Stimulated activated CD4-positive, alpha-beta T cell treated with anti-CD3 and anti-CD28 coated beads, Interleukin-1b, Interleukin-23, amount 100 ng/mL, for 4 hours (primary cell): ENCODE measurements at places on chromosomes 16 and 17.

GRCh38 chr16:50696575-50697420, 3.4 kb downstream of the NOD2 start:
- DNase-seq: no peak

DNA sequence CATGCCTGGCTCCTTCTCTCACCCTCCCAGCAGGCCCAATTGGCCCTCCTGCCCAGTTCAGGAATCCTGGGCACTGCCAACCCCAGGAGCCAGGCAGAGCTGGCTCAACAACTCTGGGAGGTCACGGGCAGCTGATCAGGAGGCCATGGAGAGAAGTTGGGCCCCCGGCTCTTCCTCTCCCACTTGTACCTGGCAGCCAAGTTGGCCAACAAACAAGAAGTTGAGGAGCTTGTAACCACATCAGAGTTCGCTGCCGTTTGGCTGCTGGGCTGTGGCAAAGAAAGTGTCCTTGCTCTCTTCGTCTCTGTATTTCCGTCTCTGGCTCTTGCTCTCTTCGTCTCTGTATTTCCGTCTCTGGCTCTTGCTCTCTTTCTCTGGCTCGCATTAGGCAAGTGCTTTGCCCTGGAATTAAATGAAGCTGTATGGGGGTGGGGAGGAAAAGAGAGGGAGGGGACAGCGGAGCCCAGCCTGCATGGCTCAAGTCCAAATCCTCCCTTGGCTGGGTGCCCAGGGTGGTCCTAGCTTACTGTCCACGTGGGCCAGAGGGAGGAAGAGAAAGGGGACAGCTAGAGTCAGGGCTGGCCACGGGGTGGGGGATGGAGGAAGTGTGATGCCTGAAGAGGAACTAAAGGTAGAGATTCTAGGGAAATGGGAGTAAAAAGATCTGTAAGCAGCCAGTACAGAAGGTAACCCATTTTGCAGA, 7.8 kb upstream of the TMEM132E start:
- no peak for DNase-seq

GRCh38 chr16:69451166-69451565, 26.7 kb downstream of the CYB5B start:
- no peak for DNase-seq

DNA sequence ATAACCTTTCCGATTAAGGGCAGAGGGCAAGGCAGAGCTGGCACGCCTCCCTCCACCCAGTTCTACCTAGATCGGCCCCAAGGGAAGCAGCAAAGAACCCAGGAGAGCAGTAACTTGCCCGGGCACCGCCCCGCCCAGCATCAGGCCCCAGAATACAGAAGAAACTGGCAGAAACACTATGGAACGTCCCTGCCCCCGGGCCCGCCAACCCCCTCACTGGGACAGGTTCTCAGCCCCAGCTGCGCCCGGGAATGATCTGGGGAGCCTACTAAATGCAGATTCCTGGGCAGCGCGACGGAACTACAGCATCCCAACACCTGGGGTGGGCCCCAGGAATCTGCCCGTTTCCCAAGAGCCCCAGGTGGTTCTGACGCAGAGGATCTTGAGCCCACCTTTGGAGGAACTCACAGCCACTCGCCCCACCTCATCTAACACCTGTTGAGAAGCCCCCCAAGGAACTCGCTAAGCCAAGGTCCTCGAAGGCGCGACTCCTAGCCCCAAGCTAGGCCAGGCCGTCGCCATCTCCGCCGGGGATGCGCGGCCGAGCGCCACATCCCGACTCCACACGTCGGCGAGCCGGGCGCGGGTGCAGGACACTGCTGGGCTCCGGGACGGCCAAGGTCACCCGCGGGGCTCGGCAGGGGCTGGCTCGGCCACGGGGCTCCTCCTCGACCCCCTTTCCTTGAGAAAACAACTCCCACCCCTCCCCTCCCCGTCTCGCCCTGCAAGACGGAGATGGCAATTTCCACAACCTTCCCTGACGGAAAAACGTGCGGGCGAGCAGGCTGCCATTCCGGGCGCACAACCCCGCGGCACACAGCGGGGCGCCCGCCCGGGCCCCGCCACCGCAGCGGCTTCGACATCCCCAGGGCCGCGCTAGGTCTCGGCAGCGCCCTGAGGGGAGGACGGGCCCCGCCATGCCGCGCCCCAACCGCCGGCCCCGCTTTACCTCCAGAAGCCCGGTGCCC, 913 bp downstream of the CDIP1 start:
- peak; percentile 26 for DNase-seq

DNA sequence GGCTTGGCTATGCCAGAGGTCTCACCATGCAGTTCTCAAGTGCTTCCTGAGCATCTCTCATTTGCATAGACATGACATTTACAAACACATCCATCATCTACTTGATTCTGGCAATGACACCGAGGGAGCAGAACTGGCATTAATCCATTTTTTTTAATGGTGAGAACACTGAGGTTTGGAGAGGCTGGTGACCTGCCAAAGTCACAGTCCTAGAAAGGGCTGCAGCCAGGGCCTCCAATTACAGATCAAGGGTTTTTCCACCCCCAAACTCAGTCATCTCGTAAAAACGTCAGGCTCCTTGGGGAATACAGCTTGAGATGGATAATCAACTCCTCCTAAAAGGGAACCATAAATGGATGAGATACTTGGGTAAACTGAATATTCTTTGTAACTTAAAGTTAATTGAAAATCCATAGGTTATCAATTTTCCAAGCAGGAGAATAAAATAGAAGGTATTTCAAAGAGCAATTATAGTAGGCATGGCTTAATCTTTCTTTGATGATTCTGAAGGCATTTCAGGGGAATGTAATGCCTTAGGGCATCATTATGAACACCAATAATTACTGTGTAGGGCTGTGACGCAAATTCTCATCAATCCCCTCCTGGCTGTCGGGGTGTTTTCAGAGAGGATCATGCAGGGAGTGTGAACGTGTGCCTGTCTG, 9.4 kb upstream of the MEOX1 start:
- no peak for DNase-seq

- DNase-seq: no peak
Measured at GRCh38 chr16:62225675-62226074, 189.4 kb upstream of the CDH8 start.

- no peak for DNase-seq
Measured at GRCh38 chr16:74439685-74440084, 18.4 kb upstream of the CLEC18B start.

- DNase-seq: peak; percentile 15
Measured at GRCh38 chr16:68022278-68022727, 729 bp downstream of the DDX28 start.

GRCh38 chr17:80422276-80422675, 7.3 kb downstream of the ENDOV start:
- no peak for DNase-seq

DNA sequence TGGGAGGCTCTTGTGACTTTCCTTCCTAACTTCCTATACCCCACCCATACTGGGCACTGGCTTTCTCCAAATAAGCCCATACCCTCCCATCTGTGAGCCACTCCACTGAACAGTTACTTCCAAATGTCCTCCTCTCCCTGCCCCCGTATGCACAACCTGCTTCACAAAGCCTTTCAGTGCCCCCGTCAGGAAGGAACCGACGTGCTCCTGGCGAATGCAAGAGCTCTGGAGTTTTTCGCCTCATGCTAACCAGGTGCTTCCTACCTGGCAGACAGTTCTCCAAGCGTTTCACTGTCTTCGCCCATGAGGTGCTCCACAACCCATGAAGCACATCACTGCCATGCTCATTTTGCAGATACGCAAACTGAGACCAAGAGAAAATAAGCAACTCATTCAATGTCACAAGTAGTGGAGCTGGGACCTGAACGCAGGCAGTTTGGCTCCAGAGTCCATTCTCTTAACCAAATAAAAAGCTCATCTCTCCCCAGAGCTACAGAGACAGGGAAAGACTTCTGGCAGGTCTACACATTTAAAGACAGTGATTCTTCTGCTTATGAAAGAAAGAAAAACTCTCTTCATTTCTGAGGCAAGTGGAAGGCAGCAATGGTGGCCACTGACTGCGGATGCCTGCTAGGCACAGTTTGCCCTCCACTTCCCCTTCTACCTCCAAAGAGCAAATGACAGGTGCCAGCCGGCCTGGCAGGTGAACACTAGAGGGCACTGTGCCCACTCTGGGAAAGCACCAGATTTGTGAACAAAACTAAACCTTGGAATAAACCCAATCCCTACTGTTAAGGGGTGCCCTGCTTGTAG, 23.8 kb downstream of the SPHK1 start:
- peak; percentile 60 for DNase-seq

- no peak for DNase-seq
Measured at GRCh38 chr17:13509527-13509926, 92.2 kb downstream of the HS3ST3A1 start.

- DNase-seq: no peak
Measured at GRCh38 chr17:75566416-75566815, 21.2 kb upstream of the MYO15B start.

- no peak for DNase-seq
Measured at GRCh38 chr16:67339453-67339852, 12.8 kb downstream of the LRRC36 start.

GRCh38 chr17:81050645-81051625, 16.0 kb downstream of the BAIAP2 start:
- no peak for DNase-seq

- DNase-seq: no peak
Measured at GRCh38 chr17:71111460-71111859, 942.1 kb downstream of the KCNJ2 start.

GRCh38 chr16:12794486-12795387, 8.9 kb downstream of the CPPED1 start:
- DNase-seq: no peak

DNA sequence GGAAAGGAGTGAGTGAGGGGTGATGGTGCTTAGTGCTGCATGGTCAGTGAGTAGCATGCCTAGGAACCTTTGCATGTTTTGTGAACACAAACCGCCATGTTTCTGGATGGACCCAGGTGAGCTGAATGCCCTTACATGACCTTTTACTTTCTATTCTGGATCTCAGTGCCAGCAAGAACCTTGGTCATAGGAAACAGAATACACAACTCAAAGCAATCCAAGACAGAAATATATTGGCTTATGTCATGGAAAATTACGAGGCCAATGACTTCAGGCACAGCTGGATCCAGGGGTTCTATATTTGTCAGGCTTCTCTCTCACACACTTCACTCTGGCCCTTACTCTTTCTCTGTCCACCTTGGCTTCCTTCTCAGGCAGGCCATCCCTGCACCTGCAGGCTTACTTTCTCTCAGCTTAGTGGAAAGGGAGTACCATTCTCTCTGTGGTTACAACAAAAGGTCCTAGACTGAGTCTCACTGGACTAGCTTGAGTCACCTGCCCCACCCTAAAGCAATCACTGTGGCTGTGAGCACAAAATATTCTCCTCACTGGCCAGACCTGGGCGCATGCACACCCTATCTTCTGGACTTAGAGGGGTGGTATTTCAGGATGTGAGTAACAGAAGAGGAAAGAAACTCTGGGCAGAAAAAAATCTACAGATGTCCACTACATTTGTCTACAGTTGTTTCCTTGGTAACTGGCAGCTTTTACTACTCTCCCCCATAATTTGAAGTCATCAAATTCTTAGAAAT, 20.4 kb upstream of the CPNE2 start:
- DNase-seq: no peak

GRCh38 chr17:72516772-72517399, 396.1 kb downstream of the SOX9 start:
- no peak for DNase-seq

DNA sequence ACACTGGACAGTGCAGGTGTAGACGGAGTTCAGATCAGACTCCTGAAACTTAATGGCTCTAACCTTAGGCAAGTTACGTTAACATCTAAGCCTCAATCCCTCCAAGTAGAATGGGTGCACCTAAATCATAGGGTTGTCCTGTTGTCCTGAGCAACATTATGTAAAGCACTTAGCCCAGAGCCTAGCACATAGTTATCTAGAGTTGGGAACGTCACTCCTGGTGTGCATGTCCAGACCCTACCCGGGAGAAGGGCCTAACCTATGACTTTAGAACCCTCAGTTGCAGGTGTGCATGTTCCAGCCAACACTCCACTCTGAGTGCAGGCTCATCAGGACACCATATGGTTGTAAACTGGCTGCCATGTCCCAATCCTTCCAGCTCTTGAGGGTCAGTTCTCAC, 26.0 kb downstream of the LIG3 start:
- DNase-seq: no peak

GRCh38 chr17:39667262-39667944, 850 bp upstream of the PNMT start:
- no peak for DNase-seq

- no peak for DNase-seq
Measured at GRCh38 chr17:56213031-56213430, 59.8 kb downstream of the ANKFN1 start.

- no peak for DNase-seq
Measured at GRCh38 chr16:75202069-75202590, 4.8 kb downstream of the CTRB2 start.

DNA sequence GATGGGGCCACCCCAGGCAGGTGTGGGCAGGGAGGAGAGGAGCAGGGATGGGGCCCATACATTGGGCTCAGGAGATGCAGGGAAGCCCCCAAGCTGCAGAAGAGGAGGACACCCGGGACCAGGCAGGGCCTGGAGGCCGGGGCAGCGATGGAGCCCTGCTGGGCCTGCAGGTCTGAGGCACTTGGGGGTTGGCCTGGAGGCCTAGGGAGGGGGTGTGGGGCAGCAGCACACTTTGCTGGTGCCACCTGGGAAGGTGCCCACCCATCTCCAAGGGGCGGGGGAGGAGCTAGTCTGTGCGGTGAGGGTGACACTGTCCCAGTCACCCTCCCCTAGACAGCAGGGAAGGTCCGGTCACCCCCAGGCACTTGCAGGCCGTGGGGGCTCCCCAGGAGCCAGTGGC, 6.4 kb upstream of the CCDC57 start:
- DNase-seq: no peak

- peak; percentile 45 for DNase-seq
Measured at GRCh38 chr17:42221886-42222745, 27.8 kb upstream of the GHDC start.

DNA sequence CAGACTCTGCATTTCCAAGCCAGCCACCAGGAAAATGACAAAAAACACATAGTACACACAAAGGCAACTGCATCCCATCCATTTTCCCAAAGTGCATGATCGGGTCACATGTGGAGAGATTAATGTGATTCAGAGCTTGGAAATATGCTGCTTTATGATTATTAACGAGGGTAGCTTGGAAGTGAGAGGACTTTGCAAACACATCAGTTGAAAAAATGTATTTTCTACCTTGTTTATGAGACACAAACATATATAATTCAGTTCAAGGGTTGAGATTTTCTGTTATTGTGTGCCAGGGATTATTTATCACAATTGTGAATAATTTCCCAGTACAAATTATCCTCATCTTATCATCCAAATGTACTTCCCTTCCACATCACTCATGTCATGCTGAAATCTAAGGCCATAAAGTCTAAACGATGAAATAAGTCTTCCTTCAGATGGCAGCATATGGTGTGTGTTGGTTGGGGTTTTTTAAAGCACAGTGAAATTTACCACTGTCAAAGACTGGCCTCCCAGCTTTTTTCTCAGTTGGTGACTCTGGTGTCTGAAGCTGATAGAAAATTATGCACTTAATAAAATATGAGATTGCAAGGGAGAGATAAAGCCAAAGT, 104.7 kb upstream of the ADAMTS18 start:
- DNase-seq: no peak
